ENCODE measurements at places on chromosomes 11 and 22. TPM values are rescaled to one million over a fixed set of nuclear protein-coding genes. Genes with fewer than 3 reads are reported as not detected.

Gene CALCA
- total RNA-seq: not detected

Gene CASP1
- not detected for total RNA-seq

Gene MRGPRX4
- total RNA-seq: not detected

Gene MYBPC3
- not detected for total RNA-seq

Gene LARGE2
- total RNA-seq: under 0.01 TPM

Gene TH
- 41.6 TPM for total RNA-seq

Gene VSIG2
- under 0.01 TPM for total RNA-seq

All from placental epithelial cell (primary cell).